Stimulated activated CD8-positive, alpha-beta memory T cell treated with anti-CD3 and anti-CD28 coated beads, Interleukin-7, amount 100 ng/mL, for 1 hour (primary cell): ENCODE measurements at places on chromosomes 6 and 20.

DNA sequence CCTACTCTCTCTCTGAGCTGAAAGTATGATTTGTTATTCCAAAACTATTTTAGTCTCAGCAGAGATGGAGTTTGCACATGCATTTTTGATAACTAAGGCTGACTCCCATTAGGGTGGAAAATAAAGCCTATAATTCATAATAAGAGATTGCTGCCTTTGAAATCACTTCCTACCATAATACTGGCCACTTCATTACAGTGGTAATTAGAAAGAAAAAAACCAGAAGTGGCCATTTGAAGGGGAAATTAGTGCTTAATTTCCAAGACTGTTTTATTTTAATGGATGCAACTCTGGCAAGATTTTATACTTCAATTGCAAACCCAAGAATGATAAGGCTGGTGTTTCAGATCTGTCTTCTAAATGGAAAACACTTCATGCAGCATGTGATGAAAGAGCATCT, 43.4 kb downstream of the SLC35B3 start:
- DNase-seq, result no peak

GRCh38 chr20:59640267-59640666, 35.9 kb downstream of the PHACTR3 start:
- DNase-seq, result no peak

GRCh38 chr6:48068278-48069251, 42.4 kb downstream of the PTCHD4 start:
- DNase-seq, result no peak

- no peak for DNase-seq
These were observed 1096.4 kb upstream of the MAP3K7 start for GRCh38 chr6:91683240-91683639.

DNA sequence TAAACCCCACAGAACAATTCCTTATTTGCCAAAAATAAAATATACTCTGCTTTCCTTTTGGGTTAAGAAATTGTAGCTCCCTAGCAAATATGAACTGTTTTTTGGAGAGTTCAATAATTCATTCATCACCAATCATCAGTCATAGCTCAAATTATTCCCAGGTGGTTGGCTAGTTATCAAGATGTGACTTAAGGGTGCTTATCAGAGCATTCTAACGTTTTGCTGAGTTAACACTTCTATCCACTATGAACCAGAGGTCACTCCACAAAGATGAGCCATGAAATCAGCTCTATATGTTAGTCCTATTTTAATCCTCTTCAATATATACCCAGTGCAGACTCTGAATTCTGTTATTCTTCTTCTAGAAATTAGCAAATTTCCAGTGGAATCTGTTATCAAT, 379.1 kb downstream of the TENT5A start:
- DNase-seq, result no peak

- no peak for DNase-seq
These were observed 588.2 kb upstream of the NRSN1 start for GRCh38 chr6:23537828-23538227.

DNA sequence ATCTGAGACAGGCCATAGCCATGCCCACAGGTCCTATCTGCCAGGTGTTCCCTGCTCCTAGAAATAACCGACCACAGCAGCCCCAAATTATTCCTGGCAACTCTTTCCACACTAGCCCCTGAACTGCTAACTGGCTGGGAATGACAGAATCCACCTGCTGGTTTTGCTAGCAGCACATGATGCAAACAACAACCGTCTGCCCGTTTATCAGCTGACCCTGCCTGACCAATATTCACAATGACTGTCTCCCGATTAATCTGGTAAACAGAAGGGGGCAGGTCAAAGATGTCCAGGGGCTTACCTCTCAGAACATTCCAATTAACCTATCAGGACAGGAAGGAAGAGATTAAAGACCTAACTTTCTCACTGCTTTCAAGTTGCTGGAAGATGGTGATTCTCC, 101.5 kb downstream of the NRSN1 start:
- no peak for DNase-seq

DNA sequence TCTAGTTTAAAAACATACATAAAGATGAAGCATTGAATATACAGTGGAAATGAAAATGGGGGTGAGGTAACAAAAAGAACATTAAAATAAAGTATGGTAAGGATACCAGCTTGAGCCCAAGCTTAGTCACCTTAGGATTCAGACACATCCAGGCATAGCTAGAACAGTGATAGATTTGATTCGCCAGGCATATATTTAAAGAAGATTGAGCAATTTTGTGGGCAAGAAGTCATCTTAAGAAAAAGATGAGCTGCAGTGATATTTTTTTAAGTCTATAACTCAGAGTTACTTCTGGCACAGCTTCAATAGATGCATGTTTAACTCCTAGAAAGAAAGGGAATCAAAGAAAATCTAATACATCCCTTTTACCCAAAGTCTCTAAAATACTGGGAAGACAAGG, 97.9 kb downstream of the BMP5 start:
- DNase-seq, result no peak

DNA sequence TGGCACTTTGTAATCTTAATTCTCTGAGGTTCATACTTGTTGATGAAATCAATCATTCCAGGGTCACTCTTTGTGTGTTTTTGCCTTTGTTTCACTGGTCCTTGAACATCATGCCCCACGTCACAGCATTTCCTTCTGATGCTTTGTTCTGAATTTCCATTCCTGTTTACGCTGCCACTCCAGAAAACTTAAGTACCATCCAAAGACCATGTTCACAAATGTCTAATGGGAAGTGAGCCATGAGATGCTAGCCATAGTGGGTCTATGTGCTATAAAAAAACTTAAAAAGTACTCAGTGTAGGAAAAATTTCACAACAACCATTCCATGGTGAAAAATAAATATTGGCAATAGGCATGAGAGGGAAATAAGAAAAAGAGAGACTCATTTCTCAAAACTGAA, 232.0 kb downstream of the IBTK start:
- DNase-seq, result no peak

DNA sequence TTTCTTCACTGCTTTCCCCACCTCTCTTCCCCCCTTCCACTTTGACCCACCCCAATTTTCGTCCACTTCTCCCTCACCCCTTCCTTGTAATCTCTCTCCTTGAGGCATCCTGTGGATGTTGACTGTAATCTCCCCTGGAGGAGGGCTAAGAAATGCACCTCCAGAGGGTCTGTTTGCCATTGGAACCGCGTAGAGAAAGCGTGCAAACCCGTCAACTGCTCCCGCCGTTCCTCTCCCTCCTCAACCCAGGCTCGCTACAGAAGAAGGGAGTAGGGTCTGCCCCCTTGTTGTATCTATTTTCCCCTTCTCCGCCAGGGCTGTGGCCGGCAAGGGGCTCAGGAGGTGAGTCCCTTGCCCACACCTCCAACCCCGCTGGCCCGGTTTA, 502 bp upstream of the HTR1E start:
- DNase-seq, result no peak

GRCh38 chr6:12719017-12719416, 2.5 kb downstream of the PHACTR1 start:
- no peak for DNase-seq

GRCh38 chr6:43990627-43991619, 136.3 kb downstream of the MRPL14 start:
- DNase-seq, result no peak

- DNase-seq, result no peak
These were observed 92.6 kb downstream of the THBS2 start for GRCh38 chr6:169160855-169161560.

DNA sequence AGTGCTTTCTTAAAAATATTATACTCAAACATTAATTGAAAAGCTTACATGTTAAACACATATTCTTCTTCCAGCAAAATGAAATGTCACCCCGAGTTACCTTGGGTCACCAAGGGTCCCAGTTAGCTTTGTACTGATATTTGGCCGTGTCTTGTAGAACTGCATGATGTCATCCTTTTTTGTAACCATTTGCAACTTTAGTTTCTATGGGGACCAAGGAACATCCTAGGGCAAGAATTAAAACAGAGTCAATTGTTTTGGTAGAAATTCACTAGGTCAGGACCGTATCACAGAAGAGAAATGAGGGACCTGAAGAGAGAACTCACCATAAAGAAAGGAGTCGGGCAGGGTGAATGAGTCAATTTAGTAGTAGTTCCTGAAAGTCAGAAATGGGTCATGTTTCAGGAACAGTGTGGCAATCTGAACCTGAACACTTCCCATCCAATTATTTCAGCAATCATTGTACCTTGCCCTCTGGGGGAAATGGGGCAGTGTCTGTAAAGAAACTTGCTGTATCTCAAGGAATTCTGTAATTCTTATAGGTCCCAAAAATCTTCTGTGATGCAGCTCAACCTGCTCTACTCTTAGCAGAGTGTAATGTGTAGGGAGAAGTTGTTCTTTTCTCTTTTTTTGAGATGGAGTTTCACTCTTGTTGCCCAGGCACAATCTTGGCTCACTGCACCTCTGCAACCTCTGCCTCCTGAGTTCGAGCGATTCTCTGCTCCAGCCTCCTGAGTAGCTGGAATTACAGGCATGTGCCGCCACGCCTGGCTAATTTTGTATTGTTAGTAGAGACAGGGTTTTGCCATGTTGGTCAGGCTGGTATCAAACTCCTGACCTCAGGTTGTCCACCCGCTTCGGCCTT, 5.3 kb upstream of the AKAP7 start:
- no peak for DNase-seq

- no peak for DNase-seq
These were observed 50.8 kb upstream of the ADGRF5 start for GRCh38 chr6:46972531-46972930.

- DNase-seq, result no peak
These were observed 11.3 kb downstream of the LRP11 start for GRCh38 chr6:149852881-149853280.

DNA sequence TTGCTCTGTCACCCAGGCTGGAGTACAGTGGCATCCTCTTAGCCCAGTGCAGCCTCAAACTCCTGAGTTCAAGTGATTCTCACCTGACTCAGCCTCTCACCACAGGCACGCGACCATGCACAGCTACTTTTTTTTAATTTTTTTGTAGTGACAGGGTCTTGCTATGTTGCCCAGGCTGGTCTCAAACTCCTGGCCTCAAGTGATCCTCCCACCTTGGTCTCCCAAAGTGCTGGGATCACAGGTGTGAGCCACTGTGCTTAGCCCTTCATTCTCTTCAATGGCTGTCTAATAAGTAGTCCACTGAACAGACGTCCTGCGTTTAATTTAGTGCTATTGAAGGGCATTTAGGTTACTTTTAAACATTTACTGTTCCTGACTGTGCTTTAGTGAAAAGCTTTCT, 27.3 kb downstream of the KDM1B start:
- DNase-seq, result no peak

GRCh38 chr6:158714706-158715105, 64.9 kb downstream of the SYTL3 start:
- DNase-seq, result no peak

DNA sequence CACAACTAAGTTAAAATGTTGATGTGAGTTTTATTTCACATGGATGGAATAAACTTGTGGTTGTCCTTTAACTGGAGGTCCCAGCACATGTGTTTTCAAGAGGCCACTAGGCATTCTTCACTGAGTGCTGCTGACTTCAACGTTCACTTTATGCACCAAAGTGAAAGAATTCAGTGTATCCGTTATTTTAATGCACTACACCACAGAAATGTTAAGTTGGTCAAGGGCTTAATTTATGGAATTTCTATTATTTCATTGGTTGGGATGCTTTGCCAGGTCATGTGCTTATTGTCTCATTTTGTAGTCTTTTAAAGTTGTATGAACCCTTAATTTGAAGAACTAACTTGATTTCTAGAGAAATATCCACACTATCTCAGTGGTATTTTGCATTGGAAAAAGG, 106.4 kb downstream of the PPP1R14C start:
- no peak for DNase-seq

DNA sequence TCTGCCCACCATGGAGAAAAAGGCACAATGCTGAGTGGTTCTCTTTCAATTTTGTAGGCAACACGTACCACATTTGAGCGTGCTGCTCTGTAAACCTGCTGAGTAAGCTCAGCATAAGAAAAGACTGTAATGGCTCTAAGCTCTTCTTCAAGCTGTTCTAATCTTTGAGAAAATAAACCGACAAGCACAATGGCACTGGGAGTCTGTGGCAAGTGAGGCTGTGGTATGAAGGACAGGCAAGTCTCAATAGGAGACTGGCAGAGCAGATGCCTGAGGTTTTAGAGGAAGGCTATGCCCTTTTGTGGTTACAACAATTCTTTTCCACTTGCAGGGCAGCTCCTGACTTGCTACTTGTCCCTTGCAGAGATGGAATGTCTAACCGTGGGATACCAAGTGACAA, 136.7 kb upstream of the EXOC2 start:
- no peak for DNase-seq

DNA sequence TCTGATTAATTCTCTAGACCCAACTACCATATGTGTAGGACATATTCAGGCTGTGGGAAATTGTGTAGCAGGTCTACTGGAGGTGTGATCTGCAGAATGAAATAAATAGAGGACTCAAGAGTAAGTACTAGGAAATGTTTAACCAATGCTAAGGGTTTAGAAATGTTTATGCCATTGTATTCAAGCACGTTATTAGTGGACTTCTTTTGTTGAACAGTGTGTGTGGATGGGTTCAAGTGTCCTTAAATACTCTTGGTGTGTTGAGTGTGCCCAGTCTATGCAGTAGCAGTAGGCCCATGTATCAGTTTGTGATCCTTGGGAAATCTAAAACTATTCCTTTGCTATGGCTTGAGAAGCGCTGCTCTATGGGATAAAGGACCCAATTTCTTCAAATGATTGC, 112.1 kb downstream of the FARS2 start:
- DNase-seq, result no peak

DNA sequence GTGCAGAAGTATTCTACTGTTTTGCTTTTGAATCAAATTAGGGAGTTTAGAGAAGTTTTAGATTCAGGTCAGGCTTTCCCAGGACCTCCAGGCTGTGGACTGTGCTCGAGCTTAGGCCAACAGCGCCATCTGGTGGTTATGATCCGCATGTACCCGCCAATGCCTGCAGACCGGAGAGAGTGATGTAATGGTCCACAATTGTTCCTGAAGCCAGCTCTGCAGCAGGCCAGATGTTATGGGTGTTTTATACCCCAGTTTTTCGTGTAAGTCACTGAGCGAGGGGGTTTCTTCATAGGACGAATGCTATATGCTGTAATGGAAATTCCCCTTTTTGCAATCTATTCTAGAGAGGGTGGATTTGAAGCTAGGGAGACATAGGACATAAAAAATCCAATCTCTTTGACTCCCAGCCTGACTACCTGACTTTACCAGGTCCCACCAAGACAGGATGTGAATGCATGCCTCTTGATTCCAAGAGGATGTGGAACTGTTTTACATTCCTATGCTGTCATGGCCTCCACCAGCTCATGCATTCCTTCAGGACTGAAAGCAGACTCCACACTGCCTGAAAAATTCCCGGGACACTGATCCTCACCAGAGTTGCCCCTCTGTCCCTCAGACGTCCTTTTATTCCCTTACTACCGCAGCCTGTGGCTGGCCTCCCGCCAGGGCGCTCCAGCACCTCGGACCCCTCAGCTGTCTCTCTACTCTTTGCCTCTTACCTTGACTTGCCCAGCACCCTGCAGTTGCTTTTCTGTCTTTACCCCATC, 41.2 kb upstream of the LY86 start:
- DNase-seq, result peak; percentile 68
